ENCODE measurements at places on chromosomes 5 and 9.

DNA sequence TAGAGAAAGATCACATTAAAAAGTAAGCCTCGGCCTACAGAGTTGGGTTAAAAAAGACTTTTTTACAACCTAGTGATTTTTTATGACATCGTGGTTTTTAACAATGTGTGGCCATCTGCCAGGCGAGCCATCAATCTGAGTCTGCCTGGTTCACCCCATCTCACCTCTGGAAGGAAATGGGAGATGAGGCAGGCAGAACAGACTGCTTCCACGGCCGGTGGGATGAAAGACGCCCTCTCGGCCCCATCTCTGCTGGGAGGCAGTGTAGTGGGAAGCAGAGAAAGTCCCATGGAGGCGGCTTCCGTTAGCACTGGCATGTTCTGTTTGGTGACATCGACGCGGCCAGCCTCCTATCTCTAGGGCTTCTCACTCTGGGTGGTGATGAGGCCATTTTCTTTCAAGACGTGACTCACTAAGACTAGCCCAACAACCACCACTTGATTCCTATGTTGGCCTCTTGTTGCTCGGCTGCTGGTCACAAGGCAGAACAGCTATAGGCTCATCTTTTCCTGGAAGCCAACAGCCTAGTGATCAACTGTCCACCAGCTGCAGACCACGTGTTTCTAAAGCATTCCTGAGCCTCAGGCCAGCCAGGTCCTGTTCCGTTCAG lies 132.4 kb upstream of the OTULINL start:
- no peak for DNase-seq

GRCh38 chr9:94984891-94985476 lies 258.5 kb downstream of the AOPEP start:
- DNase-seq = no peak

- DNase-seq = no peak
Observed at GRCh38 chr9:121198512-121199042, 3.1 kb downstream of the RAB14 start.

- DNase-seq = no peak
Observed at GRCh38 chr9:105457560-105458294, 9.9 kb downstream of the FSD1L start.

DNA sequence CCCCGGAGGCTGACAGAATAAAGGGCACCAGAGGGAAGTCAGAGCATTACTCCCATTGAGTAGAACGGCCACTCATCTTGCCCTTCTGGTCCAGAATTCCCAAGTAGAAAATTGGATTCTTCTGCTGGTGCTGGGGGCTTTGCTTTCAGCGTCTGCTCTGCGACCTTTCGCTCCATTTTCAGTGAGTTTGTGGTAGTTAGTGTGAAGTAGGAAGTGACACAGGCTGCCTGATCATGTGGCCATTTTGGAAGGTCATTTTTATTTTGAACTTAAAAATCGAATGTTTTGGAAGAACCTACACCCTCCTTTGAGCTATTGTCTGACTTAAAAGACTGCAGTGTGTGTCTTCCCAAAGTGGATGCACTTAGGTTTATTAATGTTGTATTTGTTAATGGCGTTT lies 56.7 kb upstream of the FAM120AOS start:
- no peak for DNase-seq

DNA sequence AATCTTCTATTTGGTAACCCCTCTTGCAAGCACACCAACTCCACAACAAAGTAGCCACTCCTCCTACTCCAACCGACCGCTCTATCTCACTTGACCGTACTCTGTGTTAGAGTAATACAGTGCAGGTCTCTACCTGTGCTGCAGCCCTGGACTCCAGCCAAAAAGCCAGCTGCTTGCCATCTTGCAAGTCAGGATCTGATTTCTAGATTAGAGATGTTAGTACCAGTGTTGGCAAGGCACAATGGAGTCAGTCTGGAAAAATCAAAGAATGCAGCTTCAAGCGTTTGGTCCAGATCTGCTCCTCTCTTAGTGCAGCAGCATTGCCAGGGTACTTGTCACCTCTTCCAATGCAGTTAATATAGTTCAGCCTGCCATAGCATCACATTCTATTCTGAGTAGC lies 477.6 kb downstream of the ZSWIM6 start:
- no peak for DNase-seq

GRCh38 chr5:43981556-43981955 lies 378.6 kb downstream of the NNT start:
- DNase-seq = no peak

GRCh38 chr5:173907686-173908371 lies 19.7 kb downstream of the CPEB4 start:
- DNase-seq = no peak

- DNase-seq = no peak
Observed at GRCh38 chr5:3107156-3107611, 355.7 kb upstream of the IRX2 start.

DNA sequence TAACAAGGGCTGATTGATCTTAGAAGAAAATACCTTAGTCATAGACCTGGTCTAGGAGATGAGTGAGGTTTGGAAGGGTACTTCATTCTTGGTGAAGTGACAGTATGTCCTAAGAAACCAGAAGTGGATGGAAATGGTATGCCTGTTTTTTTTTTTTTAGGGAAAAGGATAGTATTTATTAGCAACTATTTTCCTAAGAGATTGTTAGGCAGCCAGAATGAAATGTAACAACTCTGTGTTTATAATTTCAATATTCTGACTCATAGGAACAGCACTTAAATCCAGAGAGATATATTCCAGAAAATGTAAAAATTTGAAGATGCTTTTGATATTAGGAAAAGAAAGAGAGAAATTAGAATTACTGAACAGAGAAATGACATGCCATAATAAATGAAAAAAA lies 21.2 kb upstream of the ARL14EPL start:
- DNase-seq = no peak

DNA sequence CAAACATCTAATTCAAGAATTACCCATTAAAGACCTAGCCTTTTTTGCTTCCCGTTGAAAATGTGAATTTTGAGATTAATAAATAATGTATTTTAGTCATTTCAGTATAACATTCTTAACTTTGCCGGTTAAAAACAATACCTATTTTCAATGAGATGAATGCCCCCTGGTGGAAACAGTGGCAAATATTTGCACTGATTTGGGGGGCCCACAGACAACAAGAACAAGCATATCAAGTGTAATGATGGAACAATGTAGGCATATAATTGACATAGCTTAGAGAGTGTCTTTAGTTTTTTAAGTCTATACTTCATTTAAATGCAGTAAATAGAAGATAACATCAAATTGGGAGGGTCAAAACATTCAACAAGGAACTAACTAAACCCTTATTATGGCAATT lies 111.9 kb downstream of the NTRK2 start:
- no peak for DNase-seq

DNA sequence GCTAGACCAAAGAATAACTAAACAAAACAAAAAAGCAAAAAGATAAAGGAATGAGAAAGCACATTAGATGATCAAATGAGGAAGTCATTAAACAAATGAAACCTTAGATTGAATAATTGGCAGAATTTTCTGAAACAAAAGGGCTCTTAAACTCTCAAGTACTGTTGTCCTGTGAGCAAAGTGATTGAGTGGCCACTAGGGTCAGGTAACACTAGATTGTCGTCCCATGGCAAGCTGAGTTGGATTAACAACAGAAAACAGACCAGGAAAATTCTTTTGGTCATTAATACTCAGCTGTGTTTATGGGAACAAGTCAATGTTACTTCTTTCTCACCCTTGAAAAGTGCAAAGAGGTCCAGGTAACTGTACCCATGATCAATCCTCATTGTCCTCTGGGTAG lies 81.6 kb upstream of the MRPS30 start:
- DNase-seq = no peak

GRCh38 chr9:109408759-109409462 lies 88.1 kb upstream of the EPB41L4B start:
- DNase-seq = no peak

GRCh38 chr9:97559111-97559514 lies 57.6 kb downstream of the TMOD1 start:
- DNase-seq = no peak

DNA sequence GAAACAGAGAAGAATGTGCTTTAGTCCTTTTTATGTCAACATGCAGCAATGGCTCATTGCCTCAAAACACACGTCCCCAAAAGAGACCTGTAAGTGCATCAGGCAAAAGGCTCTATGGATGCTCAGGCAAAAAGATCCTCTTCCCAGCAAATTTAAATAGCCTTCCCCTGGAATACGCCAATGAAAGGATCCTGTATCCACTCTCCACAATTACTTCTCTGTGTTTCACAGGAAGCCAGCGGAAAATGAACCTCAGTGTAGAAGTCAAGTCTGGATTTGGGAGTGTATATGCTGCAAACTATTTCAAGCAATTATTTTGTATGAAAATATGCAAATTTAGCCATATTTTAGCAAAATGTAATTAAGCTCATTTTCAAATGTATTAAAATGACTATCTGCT lies 217.9 kb downstream of the EPB41L4A start:
- DNase-seq = no peak

DNA sequence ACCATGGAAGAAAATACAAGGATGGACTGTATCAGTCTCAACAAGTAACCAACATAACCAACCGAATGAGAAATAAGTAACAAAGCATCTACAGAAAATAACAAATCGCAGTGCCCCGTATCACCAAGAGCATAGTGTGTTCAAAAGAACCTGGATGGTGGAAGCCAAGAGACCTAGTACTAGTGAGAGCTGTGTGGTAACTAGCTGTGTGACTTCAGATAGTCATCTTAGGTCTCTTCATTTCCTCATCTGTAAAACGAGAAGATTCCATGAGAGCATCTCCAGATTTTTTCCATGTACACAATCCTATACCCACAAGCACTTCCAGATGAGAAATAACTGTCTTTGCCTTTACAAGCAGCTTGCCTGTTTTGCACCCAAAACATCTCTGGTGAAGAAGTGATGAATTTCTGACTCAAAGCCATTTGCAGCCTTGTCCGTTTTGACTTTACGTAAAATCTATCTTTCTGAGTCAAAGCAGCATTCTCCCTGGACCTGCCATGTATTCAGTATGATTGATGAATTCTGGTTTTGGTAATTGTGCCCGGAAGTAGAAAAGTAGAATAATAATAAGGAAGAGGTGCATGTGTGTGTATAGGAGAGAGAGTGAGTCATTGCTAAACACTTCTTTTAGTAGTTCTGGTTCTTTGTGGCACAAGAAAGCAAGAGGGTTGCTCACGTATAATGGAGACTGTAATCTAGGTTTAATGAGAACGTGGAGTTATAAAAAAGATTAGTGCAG lies 41.0 kb downstream of the AOPEP start:
- DNase-seq = no peak

GRCh38 chr5:133059621-133060020 lies 7.8 kb downstream of the HSPA4 start:
- DNase-seq = no peak

DNA sequence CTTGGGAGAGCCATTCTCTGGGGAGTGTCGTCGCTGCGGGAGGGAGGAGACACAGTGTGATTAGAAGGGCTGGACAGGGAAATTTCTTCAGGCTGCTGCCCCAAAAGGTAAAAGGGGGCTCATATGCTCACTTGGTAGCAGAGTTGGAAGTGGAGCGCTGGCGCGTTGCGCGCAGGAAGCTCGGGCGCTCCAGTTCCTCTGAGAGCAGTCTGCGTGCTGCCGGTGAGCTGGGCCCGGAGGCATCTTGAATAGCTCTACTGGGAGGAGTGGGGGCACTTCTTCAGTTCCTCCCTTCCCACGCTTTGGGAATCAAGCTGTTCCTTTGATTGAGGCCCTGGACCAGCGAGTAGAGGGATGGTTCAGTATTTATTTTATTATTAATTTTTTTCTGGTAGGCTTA lies 2.7 kb downstream of the RXFP3 start:
- no peak for DNase-seq

DNA sequence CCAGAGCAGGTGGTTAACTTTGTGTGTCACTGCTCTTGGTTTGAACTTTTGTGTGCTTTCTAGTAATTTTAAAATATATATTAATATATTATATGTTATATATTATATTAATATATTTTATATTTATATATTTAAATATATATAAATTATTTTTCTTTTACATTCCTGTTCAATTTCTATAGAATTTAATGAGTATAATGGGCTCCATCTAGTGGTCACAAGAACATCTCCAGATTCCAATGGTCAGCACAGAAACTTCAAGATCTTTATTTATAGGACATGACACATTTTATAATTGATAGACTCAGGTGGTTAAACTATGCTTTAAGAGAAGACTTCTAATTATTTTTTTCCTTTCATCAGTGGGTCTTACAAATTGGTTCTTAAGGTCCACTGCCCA lies 39.1 kb downstream of the COL23A1 start:
- DNase-seq = no peak

Measured in T-helper 9 cell (primary cell).